ENCODE measurements at places on chromosomes 6 and 20.

GRCh38 chr6:150622476-150622875 is 22.8 kb downstream of the PLEKHG1 start:
- DNase-seq: no peak

- no peak for DNase-seq
Observed at GRCh38 chr6:613981-614380, 42.9 kb downstream of the HUS1B start.

GRCh38 chr6:85675030-85675819 is 32.5 kb upstream of the SYNCRIP start:
- DNase-seq: no peak

- no peak for DNase-seq
Observed at GRCh38 chr6:111576291-111576690, 29.4 kb downstream of the TRAF3IP2 start.

DNA sequence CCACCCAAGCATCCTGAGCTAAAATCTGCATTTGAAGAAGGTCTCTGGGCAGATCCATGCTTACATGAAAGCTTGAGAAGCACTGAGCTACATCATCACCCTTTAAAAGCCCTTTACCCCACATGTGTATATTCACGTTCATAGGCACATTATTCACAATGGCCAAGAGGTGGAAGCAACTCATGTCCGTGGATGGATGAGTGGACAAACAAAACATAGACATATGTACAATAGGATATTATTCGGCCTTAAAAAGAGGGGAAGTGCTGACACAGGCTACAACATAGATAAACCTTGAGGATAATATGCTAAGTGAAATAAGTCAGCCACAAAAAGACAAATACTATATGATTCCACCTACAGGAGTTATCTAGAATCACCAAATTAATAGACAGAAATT is 17.6 kb downstream of the ADGRF5 start:
- DNase-seq: no peak

DNA sequence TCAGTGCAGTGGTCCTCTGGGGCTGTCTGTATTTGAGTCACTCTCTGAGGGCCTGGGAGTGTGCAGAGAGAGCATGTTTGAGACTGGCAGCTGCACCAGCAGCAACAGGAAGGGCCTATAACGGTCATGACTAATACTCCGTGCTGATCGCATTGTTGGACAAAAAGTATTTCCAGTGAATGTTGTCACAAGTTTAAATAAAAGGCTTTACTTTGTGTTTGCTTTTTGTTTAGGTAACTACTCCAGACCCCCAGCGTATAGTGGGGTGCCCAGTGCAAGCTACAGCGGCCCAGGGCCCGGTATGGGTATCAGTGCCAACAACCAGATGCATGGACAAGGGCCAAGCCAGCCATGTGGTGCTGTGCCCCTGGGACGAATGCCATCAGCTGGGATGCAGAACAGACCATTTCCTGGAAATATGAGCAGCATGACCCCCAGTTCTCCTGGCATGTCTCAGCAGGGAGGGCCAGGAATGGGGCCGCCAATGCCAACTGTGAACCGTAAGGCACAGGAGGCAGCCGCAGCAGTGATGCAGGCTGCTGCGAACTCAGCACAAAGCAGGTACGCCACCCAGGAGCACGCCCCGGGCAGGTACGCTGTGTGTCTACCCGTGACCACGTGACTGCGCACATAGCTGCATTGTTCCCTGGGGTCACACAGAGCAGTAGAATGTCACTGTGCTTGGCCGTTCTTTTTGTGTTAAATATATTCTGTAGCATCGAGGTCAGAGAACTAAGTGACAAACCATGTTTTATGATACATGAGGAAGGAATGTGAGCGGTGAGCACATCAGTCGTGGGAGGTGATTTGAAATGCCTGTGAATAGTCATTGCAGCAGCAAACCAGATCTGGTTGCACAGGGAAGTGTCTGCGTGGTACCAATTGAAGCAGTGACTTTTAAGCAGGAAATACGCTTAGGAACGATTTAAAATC is 174.7 kb downstream of the TMEM242 start:
- DNase-seq: peak; percentile 43

DNA sequence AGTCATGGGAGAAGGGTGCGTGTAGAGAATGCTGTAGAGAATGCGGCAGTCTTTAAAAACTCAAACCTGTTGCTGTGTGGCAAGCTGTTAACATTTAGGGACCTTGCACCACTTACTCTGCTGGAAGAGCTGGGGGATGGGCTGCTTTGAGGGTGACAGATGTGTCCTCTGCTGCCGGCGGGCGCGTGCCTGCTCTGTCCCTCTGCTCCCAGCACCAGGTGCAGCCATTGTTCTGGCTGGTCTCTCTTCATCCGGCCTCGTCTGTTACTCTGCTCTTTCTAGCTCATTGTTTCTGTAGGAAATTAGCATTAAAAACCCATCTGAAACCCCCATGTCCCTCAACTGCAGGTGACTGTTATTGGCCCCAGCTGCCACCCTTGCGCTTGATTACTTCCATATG is 78.5 kb downstream of the CBFA2T2 start:
- DNase-seq: peak; percentile 29

GRCh38 chr6:140988780-140989179 is 1143.9 kb upstream of the GJE1 start:
- no peak for DNase-seq

GRCh38 chr6:104087765-104088164 is 772.0 kb downstream of the HACE1 start:
- DNase-seq: no peak

DNA sequence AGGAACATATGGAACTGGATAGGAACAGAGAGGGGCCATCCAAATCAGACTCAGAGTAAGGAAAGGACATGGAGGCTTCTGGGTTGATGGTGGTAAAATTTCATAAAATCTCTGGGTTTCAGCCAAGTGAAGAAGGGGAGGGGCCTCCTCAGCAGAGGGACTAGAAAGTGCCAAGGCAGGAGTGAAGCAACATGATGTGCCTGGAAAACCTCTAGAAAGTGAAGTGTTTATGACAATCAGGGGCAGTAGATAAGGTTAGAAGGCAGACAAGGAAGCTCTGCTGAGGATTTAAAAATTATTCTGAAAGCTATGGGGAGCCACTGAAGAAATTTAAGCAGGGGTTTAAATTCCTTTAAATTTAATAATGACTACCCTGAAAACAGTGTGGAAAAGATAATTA is 126.0 kb upstream of the TENT5A start:
- DNase-seq: no peak

DNA sequence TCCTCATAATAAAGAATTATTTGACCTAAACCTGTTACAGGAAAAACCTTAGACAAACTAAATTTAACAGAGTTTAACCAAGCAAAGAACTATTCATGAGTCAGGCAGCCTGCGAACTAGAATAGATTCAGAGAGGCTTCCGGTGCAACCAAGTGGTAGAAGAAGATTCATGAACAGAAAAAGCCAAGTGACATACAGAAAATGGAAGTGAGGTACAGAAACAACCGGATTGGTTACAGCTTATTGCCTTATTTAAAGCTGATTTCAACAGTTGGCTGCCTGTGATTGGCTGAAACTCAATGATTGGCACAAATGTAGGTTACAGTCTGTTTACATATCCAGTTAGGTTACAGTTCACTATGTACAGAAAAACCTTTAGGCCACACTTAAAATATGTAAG is 10.1 kb downstream of the PPP1R3G start:
- no peak for DNase-seq

- DNase-seq: no peak
Observed at GRCh38 chr20:53359425-53359824, 234.2 kb downstream of the ZNF217 start.

- no peak for DNase-seq
Observed at GRCh38 chr20:36745234-36745926, 510 bp downstream of the NDRG3 start.

DNA sequence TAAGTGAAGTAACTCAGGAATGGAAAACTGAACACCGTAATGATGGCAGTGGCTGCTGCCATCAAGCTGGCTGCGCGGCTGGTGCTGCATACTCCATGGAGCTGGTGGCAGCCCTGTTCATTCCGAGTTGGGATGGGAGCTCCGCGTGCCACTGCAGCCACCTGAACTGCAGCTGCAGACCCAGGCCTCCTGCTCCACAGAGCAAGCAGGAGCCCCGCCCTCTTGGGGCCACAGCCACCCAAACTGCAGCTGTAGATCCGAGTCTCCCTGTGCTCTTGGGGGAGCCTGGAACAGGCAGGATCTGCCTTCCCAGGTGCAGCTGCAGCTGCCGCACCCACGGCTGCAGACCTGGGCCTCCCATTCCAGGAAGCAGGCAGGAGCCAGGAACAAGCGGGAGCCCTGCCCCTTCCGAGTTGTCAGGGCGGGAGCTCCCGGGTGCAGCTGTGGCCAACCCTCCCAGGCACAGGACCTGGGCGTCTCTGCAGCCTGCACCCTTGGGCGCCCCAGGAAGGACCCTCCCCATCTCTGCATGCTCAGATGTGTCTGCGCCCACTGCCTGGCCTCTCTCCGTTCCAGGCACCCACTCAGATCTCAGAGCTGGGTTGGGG is 120.2 kb downstream of the GMPR start:
- DNase-seq: no peak

GRCh38 chr6:101513181-101513580 is 119.7 kb downstream of the GRIK2 start:
- DNase-seq: no peak

GRCh38 chr6:24078200-24078599 is 47.8 kb upstream of the NRSN1 start:
- DNase-seq: no peak

GRCh38 chr6:15421945-15422733 is 176.3 kb downstream of the JARID2 start:
- no peak for DNase-seq

- no peak for DNase-seq
Observed at GRCh38 chr6:155387481-155387880, 68.2 kb downstream of the NOX3 start.

- DNase-seq: no peak
Observed at GRCh38 chr6:44012078-44012493, 115.2 kb downstream of the MRPL14 start.

- no peak for DNase-seq
Observed at GRCh38 chr6:37663019-37663810, 34.5 kb downstream of the MDGA1 start.

GRCh38 chr6:165716886-165717285 is 53.8 kb upstream of the PDE10A start:
- no peak for DNase-seq

DNA sequence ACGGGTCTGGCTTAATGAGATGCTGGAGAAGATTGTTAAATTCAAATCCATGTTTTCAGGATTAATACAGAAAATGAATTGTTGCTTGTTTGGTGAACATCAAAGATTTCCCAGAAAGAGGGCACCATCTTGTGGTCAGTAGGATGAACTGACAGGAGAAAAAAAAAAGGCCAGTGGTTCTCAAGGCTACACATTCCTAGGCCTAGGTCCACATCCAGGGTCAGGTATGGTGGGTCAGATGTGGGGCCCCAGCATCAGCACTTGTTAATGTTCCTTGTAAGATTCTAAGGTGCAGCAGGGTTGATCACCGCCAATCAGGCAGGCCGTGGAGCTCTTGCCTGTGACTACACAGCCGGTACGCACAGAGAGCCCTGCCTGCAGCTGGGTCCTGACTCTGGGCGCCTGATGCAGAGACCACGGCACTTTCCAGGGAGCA is 34.0 kb upstream of the FOXO3 start:
- no peak for DNase-seq

GRCh38 chr20:9884666-9885065 is 45.8 kb upstream of the PAK5 start:
- no peak for DNase-seq

DNA sequence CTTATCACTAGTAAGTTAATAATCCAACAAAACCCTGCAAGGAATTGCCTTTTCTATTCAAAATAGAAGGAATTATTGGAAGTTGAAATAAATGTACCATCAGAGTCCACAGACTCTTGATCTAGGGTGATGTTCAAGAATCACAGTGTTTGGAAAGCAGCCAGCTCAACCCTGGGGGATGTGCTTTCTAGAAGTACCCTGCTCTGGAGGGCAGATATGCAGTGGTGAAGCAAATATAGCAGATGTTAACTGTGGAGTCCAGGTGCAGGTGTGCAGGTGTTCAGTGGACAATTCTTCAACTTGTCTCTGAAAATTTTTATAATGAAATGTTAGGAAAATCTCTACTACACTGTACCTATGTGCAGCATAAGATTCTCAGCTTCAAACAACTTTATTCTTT is 9.1 kb upstream of the INSM1 start:
- no peak for DNase-seq

- DNase-seq: no peak
Observed at GRCh38 chr6:29850011-29850553, 22.5 kb downstream of the HLA-G start.

GRCh38 chr20:47576516-47577033 is 74.9 kb downstream of the NCOA3 start:
- DNase-seq: peak; percentile 44

- no peak for DNase-seq
Observed at GRCh38 chr6:128827675-128828464, 55.1 kb upstream of the LAMA2 start.

GRCh38 chr6:85856235-85856634 is 213.5 kb upstream of the SYNCRIP start:
- no peak for DNase-seq

DNA sequence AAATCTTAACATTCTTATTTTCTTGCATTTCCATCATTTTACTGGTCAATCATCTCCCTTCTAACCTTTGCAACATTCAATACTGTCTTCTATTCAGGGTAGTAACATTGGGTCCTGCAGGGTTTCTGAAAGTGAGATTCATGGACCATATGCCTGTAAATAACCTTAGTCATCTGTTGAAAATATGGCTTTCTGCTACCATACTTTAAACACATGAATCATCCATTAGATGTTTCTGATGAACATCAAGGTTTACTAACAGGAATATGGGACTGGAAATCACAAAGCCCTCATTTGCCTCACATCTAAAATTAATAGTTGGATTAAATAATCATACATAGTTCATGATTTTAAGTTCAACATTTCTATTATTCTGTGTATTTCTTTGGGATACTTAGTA is 475.9 kb upstream of the MARCKS start:
- no peak for DNase-seq

GRCh38 chr6:21665110-21665391 is 71.5 kb downstream of the SOX4 start:
- no peak for DNase-seq

GRCh38 chr20:15882553-15882952 is 690.7 kb downstream of the KIF16B start:
- no peak for DNase-seq

DNA sequence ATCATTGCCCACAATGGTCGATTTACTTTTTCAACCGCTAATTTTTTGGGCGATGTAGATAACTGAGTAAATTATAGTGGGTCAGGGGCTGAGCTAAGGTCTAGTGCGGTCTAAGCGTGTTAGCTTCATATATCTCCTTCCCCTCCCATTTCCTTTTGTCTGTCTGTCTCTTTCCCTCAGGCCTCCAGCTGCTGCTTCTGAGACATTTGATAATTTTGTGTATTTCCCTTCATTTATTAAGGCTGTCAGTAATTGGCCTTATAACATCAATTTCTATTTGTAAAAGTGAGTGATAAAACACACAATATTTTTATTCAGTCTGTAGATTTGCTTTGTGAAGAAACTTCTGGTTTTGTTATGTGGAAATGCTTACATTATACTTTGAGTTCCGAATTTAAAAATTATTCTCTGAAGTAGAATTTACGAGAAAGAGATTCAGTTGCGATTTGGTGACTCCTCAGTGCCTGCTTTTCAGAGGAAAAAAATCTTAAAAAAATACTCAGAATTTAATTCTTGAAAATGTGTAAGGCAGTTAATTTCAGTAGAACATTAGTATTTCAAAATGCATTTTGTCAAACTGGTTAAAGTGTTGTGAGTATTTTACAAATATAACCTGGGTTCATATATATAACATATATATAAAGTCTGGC is 1.4 kb downstream of the TMEM170B start:
- DNase-seq: no peak
